ENCODE measurements at places on chromosomes 6 and 20.
A peak's percentile ranks its signal among the peaks of the same experiment; 100 is the strongest.

DNA sequence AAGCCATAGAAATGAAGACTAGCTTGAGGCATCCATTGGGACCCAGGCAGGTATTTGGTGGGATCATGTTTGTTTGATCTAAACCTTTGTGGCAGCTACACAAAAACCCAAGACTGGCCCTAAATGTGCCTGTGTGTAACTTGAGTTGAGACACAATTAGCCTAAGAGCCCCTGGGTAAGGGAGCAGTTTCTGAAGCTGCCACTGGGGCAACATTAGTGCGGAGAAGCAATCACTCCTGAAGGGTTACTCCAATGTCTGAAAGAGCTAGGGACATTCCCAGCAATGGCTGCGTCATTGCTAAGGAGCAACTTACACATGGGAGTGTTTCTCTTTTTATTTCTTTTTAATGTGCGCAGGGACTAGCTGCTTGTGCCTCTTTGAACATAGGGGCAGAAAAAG is 67.9 kb upstream of the EEF1E1 start:
- DNase-seq: no peak

DNA sequence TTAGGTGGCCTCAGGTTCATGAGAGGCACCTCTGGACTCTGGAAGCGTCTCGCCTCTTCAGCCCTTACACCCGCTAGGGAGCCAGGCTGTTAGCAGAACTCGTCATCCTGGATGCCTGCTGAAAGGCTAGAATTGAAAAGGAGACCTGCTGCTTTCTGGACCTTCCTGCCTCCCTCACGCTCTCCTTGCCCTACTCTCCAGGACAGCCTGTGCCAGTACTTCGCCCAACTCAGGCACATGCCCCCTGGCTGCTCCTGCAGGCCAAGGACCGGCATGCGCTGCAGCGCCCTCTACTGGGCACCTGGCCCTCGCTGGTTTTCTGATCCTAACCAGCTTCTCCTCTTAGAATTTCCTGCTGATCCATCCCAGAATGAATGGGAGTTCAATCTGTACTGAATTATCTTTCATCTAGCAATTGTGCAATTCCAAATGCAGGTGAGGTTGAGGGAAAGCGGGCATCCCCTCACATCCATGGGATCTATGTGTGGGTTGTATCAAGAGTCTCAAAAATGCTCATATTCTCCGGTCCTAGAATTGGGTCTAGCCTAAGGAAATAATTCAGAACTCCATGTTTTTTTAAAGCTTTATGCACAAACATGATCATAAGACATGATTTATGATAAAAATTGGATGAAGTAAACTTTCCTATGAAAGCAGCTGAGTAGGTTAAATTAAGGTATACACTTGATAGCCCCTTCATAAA is 78.0 kb downstream of the PTPN1 start:
- DNase-seq: peak; percentile 45

DNA sequence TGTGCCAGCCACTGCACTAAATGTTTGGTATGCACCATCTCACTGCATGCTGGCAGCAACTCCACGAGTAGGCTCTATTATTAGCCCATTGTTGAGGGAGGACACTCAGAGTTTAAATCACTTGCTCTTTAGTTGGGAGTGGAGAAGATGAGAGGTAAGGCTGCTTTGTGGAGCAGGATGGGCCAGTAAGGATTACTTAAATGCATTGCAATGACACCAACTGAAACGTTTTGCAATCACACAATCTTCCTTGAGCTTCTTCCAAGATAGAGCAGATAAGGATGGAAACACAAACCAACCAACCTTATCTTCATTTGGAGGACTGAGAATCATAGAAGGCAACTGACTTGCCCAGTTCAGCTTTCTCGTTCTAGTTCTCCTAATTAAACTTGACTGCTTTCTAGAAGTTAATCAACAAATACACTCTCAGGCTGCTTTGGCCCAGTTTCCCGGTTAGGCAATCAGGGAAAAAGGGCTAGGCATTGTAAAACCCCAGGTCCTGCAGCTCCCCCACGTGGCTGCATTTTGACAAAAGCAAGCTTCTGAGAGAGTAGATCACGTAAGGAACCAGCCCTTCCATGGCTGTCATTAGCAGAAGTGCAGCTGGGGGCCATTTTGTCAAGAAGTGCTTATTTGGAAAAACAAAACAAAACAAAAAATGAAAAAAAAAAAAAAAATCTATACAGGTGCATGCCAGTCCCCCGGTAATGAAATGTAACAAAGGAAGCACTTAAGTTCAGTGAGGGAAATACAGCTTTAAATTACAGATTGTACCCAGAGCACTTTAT is 130.6 kb downstream of the BCAS1 start:
- DNase-seq: peak; percentile 64

- no peak for DNase-seq
These were observed 84.1 kb upstream of the POPDC3 start for GRCh38 chr6:105263685-105264610.

DNA sequence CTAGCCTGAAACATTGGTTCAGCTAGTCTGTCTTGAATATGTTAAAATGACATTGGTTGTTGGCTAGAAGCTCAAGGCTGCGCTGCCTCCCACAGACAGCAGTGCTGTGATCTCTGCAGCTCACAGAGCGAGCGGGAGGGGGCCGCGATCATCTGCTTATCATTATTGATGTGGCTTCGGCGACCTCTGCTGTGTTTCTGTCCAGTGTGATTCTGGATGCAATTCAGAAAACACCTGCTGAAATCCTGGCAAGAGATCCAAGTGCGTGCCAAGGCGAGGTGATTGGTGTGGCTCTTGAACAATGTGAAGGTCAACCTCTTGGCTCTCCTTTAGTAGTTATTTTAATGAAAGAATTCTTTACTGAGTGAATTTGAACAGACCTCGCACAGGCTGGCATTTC is 142.3 kb upstream of the SASH1 start:
- DNase-seq: no peak

DNA sequence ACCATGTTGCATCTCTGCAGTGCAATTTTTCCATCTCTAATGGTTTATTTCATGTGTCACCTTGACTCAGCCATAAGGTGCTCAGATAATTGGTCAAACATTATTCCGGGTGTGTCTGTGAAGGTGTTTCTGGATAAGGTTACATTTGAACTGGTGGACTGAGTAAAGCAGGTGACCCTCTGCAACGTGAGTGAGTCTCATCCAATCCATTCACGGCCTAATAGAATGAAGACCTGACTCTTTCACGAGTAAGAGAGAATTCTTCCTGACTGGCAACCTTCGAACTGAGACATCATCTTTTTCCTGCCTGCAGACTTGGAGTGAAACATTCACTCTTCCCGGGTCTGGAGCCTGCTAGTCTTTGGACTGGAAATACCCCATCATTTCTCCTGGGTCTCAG is 77.1 kb upstream of the SLC22A23 start:
- no peak for DNase-seq

- DNase-seq: no peak
These were observed 401.2 kb upstream of the MANEA start for GRCh38 chr6:95175927-95176675.

- DNase-seq: no peak
These were observed 110.0 kb downstream of the GPX5 start for GRCh38 chr6:28635547-28636158.

- no peak for DNase-seq
These were observed 10.0 kb upstream of the PFDN4 start for GRCh38 chr20:54197621-54198604.

- no peak for DNase-seq
These were observed 1.7 kb downstream of the ARHGAP40 start for GRCh38 chr20:38603286-38603685.

DNA sequence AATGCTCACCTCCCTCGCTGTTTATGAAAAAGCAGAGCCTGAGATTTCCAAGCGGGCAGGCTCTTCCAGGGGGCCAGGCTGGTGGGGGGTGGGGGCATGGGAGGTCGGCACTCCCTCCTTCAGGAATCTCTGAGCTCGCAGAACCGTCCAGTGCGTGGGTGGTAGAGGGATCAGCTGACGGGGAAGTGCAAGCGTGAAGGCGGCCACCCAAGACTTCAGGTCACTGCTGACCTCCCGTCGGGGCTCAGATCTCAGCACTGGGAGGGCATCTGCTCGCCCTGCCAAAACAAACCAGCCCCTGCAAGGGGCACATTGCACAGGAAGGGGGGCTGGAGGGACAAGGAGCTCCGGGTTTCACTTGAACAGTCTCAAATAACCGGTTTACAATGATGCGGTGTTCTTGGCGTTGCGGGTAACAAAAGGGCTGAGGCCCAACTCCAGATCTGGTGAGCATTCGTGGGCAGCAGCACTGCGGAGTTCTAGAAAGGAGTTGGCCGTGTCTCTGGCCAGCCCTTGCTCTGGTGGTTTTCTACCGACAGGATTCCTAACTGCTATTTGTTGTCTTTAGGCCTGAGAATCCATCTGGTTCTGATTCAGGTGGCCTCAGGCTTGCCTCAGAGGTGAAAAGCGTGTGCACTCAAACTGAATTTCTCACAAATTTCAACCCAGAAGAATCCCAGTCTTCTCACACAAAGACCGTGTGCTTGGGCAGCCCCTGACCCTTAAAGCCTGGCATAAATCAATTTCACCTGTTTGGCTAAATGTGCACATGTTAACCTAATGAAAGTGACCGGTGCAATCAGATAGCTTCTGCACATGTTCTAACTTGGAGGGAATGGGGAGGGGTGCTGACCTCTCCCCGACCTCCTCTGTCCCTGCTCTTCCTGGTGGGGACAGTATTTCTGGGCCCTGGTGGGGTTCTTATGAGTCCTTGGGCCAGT is 191.6 kb downstream of the MYLK4 start:
- no peak for DNase-seq

DNA sequence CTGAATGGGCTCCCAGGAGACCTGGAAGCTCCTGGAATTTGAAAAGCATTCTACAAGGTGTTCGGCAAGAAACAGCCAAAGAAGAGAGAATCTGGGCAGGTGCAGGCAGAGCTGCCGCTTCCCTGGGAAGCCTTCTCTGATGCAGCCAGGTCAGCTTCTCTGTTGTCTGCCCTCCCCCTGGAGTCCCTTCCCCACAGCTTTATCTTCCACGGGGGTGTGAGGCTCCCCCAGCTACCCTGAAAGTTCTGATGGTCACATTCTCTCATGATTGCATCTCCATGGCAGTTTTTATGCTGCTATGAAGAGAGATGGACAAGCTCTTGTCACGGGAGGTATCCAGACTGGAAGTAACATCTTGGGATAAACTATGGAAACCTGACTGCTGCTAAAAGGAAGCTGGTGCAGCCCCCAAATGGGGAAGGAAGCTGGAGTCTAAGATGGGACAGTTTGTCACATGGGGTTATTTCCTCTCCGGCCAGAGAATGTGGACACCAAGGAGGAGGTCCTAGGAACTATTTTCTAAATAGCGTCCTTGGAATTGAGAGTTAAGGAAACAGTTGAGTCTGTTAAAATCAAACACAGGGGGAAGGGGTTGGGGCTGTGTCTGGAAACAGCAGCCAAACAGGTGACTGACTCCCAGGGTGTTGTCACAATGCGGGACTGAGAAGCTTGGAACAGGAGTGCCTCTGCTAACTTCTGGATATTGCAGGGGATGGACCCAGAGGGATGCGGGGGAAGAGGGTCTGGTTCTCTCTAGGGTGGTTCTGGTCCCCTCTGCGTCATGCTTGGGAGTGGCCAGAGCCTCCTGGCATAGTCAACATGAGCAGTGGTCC is 91.1 kb downstream of the ASXL1 start:
- DNase-seq: no peak

GRCh38 chr6:150280703-150281102 is 88.1 kb upstream of the IYD start:
- no peak for DNase-seq

GRCh38 chr6:20061952-20062351 is 150.3 kb downstream of the MBOAT1 start:
- no peak for DNase-seq
